ENCODE measurements at places on chromosomes 3 and 15.

- DNase-seq: no peak
These were observed 7.5 kb upstream of the TBC1D21 start for GRCh38 chr15:73865904-73866303.

GRCh38 chr15:36905908-36906307 is 194.4 kb downstream of the MEIS2 start:
- no peak for DNase-seq

- DNase-seq: no peak
These were observed 265.0 kb upstream of the GADL1 start for GRCh38 chr3:31159331-31160039.

GRCh38 chr3:2853651-2854050 is 256.5 kb downstream of the IL5RA start:
- DNase-seq: no peak

DNA sequence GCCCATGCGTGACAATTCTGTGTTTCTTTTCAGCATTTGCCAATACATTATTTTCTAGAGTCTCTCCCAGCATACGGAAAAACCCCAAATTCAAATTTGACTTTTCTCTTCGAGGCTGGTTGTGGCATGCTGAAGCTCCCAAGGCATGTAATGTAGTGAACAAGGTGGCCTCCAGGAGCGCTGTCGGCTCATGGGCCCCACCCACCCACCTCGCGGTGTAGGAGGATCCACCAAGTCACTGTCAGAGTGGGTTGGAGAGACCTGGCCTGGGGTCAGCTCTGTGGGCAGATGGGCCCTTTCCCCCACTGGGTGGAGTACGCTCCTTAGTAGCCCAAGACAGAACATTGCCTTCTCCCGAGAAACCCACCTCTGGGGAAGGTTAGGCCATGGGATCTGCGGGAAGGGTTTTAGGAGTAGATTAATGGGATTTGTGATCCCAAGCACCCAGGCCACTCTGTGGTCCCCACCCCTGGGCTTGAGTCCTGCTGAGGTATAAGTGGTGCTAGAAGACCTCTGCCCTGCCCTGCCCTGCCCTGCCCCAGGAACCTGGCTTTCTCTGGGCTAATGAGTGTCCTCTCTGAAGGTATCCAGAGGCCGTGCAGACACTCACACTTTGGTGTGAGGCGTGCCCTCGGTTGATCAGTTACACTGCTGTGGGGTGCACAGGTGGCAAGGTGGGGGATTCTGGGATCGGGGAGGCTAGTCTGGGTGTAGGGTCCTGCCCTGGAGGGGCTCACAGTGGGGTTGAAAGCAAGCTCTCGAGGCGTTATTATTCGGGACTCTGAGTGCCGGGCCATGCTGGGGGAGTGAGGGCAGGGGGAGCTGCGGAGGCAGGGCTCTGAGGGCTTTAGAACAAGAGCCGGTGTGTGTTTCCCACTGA is 97.9 kb downstream of the APBA2 start:
- DNase-seq: no peak

- DNase-seq: no peak
These were observed 30.2 kb upstream of the VPS8 start for GRCh38 chr3:184781801-184782200.

DNA sequence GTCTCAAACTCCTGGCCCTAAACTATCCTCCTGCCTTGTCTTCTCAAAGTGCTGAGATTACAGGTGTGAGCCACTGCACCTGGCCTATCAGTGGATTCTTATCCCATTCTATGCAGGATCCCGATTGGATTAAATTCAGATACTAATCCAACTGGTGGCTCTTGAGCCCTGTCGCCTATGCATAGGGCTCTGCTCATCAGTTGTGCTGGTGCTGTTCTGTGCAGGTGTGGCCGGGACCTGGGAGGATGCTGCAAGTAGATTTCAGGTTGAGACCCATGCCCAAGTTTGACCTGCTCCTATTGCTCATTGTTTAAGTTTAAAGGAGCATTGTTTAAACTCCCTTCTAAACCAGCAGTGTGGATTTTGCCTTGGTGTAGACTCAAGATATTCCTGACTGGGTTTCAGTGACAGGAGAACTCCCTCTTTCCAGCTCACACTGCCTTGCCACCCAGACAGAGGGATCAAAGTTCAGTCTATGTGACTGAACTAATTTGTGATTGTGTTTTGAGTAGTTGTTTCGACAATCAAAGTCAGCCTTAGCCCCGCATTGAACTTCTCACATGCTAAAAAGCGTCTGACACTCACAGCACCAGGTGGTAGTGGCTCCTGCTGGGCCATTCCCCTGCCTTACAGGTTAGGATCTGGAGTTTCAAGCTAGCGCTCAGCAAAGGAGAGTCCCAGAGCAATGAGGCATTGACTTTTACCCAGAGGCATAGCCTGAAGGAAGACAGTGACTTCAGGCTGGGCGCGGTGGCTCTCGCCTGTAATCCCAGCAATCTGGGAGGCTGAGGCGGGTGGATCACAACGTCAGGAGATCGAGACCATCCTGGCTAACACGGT is 45.0 kb upstream of the PIK3CB start:
- no peak for DNase-seq

DNA sequence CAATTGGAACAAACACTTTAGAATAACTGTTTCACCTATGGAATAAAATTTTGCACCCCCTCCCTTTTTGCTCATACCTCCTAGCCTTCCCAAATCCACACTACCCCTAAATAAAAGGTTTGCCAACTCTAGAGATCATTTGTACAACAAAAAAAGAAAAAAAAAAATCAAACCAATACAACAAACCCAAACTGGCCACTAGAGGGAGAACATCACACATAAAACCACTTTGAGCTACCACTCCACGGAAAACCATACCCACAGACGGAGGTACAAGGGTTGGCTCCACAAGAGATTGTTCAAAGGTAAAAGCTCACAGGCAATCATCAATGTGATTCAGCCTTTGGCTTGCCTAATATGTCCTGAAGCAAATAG is 47.6 kb downstream of the SETMAR start:
- peak; percentile 31 for DNase-seq

GRCh38 chr3:24180616-24181015 is 235.5 kb downstream of the NR1D2 start:
- no peak for DNase-seq

DNA sequence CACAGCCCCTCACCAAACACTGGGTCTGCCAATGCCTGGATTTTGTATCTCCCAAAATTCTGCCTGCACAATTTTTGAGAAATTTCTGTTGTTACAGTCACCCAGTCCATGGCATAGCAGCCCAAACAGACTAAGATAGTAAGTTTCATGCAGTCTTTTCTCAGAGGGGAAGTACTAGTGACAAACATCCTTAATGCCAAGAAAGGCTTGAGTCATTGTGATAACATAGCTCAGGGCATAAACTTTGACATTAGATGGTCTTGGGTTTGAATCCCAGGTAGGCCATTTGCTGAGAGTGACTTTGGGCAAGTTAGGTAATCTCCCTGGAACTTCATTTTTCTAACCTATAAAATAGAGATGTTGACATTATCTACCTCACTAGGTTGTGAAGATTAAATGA is 36.1 kb upstream of the PFN2 start:
- no peak for DNase-seq

GRCh38 chr15:33243869-33244268 is 49.4 kb upstream of the FMN1 start:
- no peak for DNase-seq

GRCh38 chr3:42229942-42230688 is 35.9 kb downstream of the CCK start:
- DNase-seq: peak; percentile 31

DNA sequence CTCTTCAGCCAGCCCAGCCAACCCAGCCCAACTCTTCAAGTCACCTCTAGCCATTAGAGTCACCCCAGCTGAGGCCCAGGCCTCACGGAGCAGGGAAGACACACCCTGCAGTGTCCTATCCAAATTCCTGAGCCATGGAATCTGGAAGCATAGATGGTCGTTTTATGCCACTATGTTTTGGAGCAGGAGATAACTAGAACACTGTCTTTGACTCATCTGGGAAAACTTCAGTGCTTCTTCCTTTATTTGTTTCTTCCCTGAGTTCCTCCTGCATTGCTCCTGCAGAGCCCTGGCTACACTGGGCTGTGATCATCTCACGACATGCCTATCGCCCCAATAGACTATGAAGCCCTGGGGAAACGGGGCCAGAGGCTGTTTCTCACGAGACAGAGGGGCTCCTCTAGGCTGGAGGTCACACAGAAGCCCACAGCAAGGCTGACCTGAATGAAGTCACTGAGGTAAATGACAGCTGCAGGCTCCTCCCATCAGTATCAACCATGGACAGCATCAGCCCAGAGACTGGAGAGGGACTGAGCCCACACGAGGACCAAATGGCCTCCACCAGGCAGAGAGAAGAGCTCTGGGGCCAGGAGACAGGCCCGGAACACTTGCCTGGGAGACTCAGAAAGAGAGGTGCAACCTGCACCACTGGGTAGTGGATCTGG is 22.7 kb downstream of the CRABP1 start:
- DNase-seq: no peak

DNA sequence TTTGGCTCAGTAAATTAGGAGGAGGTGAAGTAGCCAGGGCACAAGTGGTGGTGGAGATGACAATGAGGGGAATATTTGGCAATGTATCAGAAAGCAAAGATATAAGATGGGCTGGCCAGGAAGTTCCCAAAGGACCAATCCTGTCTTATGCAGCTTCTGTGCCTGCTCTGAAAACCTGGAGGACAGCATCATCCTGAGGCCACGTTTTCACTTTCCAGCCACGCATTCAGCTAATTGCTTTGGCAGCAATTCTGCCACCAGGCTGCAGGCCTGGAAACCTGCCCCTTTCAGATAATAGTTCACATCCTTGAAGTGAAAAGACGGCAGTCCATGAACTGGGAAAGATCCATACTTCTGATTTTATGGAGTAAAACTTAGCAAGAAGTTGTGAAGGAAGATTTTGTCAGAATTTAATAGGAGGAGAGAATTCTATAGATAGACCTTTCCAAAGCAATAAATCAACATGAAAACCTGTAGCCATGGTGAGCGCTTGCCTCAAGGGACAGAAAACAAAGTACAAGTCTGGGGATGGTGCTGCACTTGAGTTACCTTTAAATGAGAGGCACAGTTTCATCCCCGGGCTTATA is 682.5 kb downstream of the GRM7 start:
- DNase-seq: no peak

DNA sequence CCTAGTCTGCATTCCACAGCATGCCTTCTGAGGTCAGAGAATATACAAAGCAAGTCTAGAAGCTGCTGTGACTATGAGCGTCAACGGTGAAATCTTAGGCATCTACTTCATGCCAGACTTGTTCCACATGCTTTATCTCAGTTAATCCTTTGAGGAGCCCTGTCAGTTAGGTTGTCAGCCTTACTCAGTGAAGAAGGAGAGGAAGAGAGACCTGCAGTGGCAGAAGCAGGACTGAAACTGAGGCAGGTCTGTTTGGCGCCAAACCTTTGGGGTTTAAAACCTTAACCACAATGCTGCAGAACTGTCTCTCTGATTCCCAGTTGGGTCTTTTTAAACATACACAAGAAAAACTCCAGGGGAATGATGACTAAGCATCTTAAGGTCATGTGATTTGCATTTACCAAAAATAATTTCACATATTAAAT is 139.0 kb upstream of the LIPC start:
- no peak for DNase-seq

- no peak for DNase-seq
These were observed 35.7 kb upstream of the PHLDB2 start for GRCh38 chr3:111823341-111823855.

GRCh38 chr3:173045770-173046382 is 95.2 kb downstream of the SPATA16 start:
- DNase-seq: no peak

All from right hindlimb (tissue), 1 donor.